ENCODE measurements at places on chromosomes 12 and 14.
A peak's percentile ranks its signal among the peaks of the same experiment; 100 is the strongest.

GRCh38 chr12:91219511-91219910 lies 36.9 kb upstream of the DCN start:
- no peak for DNase-seq

DNA sequence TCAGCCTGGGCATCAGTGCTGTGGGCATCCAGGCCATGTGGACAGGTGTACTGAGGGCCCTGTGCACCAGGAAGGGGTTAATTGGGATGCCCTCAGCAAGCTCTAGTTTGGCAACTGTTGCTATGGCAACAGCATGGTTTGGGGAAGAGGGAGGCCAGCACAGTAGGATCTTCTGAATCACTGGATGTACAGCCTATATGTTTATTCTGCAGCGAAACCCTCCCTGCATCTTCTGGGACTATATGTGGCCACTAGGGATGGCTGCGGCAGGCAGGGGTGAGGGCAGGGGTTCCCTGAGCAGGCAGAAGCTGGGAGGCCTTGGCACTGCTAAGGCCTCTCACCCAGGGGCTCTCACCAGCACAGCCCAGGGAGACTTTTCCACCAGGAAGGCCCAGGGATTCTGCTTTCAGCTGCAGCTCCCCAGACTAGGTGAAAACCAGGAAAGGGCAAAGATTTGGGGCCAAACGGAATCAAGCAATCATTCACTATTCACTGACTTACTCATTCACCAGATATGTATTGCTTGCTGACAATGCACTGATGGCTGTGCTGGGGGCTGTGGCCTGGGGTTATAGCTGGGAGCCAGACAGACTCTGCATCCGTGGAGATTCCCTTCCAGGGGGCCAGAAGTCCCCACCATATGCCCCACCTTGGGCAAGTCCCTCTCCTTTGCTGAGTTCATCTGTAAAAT lies 42.8 kb downstream of the IRF2BPL start:
- DNase-seq, result no peak

GRCh38 chr12:25074113-25074512 lies 120.8 kb downstream of the DNAI7 start:
- no peak for DNase-seq

GRCh38 chr12:56021889-56022497 lies 1.1 kb downstream of the IKZF4 start:
- no peak for DNase-seq

DNA sequence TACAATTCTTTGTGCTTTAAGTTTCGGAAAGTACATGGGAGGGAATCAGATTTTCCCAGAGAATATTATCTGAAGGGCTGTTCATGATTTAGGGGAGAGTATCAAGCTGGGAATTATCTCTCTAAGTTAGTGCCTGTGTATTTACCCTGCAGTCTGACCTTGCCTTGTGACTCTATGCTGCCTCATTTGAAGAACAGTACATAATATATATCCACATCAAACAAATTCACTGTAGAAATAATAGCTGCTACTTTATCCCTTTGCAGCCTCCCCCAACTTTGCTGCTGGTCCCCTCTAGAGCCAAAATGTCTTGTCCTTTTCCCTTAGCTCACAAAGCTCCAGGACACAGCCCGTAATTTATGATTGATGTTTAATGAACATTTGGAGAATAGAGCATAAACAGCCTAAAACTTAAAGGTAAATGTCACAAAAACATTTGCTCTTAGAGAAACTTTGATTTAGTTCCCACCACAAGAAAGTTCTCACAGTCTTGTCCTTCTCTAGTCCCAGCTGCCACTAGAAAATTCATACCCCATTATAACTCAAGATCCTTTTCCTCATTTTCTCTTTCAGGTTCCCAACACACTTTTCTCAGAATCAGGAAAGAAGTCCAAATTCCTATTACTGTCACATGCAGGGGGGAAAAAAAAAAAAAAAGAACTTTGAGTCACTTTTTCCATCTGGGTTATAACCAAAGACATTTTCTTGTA lies 1009.6 kb downstream of the FLRT2 start:
- no peak for DNase-seq

DNA sequence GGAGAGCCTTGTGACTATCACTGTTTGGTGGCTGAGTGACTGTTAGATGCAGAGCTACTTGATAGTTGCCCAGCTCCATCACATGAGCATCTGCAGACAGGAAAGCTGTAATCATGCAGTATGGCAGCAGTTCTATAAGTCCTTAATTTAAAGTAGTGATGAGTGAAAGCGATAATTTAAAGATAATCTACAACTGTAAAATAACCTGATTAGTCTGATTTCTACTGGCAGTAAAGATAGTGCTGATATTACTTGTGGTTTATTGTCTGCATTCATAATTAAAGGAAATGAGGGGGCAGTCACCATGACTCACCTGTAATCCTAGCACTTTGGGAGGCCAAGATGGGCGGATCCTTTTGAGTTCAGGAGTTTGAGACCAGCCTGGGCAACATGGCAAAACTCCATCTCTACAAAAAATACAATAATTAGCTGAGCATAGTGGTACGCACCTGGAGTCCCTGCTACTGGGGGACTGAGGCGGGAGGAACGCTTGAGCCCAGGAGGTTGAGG lies 41.2 kb upstream of the PLEKHD1 start:
- no peak for DNase-seq

GRCh38 chr14:55710506-55711041 lies 130.6 kb downstream of the KTN1 start:
- no peak for DNase-seq

GRCh38 chr12:62724947-62725451 lies 210.0 kb downstream of the PPM1H start:
- no peak for DNase-seq

DNA sequence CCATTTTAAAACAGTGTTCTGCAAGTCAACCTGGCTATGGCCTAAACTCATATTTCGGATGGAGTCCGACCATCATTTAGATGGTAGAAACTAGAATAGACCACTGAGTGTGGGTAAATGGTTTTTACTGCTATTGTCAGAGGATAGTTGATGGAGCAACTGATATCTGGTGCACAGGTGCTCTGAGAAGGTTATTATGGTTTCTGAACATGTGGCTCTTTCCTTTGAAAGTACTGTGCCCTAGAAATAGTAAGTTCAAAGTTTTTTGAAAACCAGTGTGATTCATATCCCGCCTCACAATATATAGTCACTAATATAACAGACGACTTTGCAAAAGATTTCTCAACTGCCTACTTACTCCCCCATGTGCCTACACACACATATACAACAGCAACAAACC lies 64.4 kb upstream of the BTG1 start:
- DNase-seq, result no peak

GRCh38 chr14:76939015-76939742 lies 89.3 kb downstream of the IRF2BPL start:
- no peak for DNase-seq

GRCh38 chr12:56631790-56632700 lies 1.9 kb upstream of the BAZ2A start:
- DNase-seq, result peak; percentile 39

DNA sequence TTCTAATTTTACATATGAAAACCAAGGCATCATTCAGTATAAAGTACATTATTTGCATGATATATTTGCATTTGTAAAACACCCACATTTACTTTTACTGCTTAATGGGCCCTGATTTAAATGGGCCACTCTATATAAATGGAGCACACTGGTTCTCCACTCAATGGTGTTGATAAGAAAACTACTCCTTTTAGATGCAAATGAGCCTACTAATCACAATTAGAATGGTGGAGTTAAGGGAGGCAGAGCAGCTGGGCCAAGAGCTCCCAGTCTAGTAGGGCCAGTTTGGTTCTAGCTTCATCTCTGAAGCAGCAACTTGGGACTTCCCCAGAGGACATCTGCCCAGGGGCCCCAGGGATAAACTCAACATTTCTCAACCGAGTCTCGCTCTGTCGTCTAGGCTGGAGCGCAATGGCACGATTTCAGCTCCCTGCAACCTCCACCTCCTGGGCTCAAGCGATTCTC lies 120.7 kb downstream of the FOXN3 start:
- no peak for DNase-seq

DNA sequence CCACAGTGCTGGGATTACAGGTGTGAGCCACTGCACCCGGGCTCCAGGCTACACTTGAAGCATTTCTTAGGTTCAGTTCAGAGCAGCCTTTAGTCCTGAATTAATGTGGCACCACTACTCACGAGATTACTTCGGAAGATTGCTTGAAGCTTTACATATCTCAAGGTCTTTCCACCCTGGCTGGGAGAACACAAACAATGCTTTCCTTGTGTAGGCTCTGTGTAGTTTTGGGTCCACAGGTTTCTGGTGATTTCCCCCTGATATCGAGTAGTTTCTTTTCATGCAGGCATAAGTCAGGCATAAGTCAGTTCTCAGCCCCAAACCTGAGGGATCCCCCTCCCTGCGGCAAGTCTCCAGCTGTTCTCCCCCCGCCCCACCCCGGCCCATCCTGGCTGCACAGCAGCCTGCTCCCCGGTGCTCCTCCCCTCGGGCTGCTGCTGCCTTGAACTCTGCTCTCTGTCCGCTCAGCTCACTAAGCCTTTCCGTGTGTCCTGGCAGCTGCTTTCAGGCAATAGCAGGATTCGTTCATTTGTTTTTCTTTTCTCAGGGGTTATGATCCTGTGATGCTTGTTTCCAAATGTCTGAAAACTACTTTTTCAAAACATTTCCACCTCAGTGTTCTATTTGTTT lies 417.7 kb downstream of the TMEM121 start:
- no peak for DNase-seq

GRCh38 chr12:24066865-24067264 lies 117.4 kb upstream of the SOX5 start:
- no peak for DNase-seq

DNA sequence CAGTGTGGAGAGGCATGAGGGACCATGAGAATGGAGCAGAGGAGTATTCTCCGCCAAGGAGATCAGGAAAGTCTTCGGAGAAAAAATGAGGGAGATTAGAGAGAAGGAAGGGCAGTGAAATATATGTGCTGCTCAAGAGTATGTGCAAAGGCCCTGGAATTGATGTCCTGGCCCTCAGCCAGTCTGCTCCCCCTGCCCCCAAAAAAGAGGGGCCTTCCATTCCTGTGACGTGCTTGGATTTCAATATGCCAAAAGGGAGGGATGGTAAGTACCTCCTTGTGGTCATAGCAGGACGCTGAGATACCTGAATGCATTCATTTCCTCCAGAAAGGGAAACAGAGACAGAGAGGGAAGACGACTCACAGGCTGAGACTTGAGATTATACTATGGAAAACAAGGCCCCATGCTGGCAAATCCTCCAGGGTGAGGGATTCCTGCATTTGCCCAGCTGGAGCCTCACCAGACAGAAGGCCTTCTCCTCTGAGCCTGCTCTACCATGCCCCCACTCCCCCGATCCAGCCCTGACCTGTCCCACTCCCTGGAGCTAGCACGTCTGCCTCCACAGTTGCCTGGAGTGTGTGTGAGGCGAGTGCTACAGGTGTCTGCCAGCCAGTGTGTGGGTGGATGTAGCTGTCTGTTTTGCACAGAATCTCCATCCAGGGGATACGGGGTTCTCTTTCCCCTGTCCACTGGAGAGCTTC lies 3.9 kb upstream of the RARG start:
- DNase-seq, result no peak

GRCh38 chr12:107547389-107547788 lies 138.2 kb upstream of the PWP1 start:
- DNase-seq, result no peak

- DNase-seq, result no peak
Observed at GRCh38 chr14:91888641-91889476, 21.5 kb upstream of the TC2N start.

DNA sequence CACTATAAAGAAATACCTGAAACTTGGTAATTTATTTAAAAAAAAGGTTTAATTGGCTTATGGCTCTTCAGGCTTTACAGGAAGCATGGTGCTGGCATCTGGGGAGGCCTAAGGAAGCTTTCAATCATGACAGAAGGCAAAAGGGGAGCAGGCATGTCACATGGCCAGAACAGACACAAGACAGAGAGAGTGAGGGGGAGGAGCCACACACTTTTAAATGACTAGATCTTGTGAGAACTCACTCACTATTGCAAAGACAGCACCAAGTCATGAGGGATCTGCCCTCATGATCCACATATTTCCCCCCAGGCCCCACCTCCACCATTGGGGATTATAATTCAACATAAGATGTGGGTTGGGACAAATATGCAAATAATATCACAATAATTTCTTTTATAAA lies 355.6 kb downstream of the DAD1 start:
- DNase-seq, result no peak

- no peak for DNase-seq
Observed at GRCh38 chr12:94123127-94123526, 25.2 kb upstream of the PLXNC1 start.

DNA sequence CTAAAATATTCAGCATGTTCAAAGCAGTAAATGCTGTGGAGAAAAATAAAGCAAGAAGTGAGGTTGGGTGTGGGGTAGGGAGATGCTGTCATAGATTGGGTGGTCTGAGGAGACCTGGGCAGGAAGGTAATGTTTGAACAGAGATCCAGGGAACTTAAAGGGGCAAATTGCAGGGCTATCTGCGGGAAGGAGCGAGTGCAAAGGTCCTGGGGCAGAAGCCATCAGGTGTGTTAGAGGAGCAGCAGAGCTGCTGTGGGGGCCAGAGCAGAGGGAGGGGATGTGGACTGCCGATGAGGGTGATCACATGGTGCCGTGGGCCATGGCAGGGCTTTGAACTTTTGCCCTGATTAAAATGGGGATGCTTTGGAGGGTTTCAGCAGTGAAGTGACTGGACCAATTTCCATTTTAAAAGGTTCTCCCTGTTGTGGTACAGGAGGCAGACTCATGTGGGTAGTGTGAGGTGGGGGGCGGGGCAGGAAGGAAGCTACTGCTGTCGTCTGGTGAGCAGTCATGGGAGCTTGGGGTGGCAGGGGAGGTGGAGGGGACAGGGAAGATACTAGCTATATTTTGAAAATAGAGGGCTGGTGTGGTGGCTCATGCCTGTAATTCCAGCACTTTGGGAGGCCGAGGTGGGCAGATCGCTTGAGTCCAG lies 145.0 kb downstream of the AACS start:
- DNase-seq, result no peak

GRCh38 chr14:58898655-58899316 lies 261.0 kb downstream of the DACT1 start:
- no peak for DNase-seq

GRCh38 chr14:52006361-52006760 lies 17.0 kb downstream of the RTRAF start:
- DNase-seq, result no peak

DNA sequence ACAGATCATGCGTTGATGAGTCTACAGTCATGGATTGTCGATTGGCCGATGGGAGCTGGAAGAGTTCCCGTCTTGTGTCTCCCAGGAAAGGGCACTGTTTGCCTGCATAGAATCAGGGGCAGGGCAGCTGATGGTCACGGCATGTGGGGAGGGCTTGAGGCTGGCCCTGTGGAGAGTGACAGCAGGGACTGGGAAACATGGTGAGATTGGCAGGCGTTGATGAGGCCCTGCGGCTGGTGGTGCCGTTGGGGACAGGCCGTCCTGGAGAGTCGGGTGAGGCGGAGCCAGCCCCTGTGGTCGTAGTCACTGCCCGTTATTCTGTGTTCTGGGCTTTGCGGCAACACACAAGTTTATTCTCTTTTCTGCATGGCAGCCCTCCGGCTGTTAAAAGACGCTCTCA lies 52.9 kb downstream of the TECPR2 start:
- DNase-seq, result no peak

DNA sequence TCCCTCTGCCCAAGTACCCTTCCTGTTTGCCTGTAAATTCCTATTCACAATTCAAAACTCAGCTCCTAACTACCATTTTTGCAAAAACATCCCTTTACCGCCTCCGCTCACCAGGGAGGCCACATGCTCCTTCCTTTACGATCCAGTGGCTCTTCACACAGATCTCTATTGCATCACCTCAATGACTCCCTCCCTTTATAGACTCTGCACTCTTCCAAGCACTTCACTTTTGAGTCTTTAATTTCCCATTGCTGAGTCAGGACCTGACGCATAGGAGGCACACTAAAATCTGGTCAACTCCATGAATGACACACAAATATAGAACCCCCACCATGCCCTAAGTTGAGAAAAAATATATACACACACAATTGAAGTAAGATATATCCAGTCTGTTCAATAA lies 45.9 kb downstream of the PPP1R13B start:
- no peak for DNase-seq
